ENCODE measurements at places on chromosomes 6 and 20.

GRCh38 chr6:104574135-104574750, 285.5 kb downstream of the HACE1 start:
- no peak for DNase-seq

DNA sequence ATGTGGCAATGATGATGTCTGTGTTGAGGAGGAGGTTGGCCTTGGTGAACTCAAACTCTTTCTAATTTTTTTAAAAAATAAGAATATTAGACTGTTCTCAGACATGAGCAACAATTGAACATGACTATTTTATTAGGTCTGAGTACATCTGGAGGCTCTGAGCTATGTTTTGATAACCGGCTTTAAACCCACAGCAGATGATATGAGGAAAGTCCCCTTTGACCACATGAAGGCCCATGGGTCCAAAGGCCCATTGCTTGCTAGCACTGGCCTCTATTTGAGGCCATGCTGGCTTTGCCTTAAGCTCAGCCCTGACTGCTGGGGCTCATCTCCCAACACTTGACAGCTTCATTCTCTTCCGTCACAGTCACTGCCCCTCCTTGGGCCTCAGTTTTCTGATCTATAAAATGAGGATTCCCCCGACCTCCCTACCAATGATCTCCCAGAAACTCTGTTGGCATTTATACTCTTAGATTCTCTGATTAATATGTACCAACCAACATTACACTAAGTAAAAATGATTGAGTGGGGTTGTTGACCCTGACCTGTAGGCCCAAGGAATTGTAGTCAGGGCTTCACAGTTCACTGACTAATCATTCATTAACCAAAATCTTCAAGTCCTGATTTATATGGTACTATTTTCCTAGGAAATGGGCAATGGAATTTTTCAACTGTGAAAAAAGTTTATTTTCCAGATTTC, 23.9 kb upstream of the TINAG start:
- DNase-seq: no peak

GRCh38 chr6:127963495-127963894, 62.6 kb upstream of the THEMIS start:
- DNase-seq: no peak

DNA sequence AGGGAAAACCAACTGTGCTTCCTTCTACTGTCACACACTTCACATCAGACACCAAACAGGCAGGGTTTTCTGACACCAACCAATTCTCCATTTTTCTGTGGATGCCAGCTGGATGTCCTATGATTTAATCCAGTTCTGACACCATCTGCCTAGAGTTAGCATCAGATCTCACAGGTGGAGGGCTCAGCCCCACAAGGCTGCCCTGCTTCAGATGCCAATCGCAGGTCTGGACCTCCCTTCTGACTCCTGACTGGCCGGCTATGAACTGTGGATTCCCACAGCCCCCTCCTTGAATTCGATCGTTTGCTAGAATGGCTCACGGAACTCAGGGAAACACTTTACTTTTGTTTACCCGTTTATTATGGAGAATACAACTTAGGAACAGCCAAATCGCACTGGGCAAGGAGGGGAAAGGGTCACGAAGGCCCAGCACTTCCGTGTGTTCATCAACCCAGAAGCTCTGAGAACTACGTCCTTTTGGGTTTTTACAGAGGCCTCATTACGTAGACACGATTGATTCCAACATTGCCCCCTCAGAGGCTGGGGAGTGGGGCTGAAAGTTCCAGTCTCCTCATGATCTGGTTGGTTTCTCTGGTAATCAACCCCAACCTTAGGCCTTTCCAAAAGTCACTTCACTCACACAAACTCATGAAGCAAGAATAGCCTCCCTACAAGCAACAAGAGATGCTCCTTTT, 25.4 kb upstream of the MAS1 start:
- no peak for DNase-seq

- no peak for DNase-seq
Measured at GRCh38 chr20:20992686-20993360, 113.3 kb downstream of the LINC00237 start.

GRCh38 chr20:63648895-63649589, 4.2 kb downstream of the STMN3 start:
- DNase-seq: no peak
